ENCODE measurements at places on chromosomes 4 and X.

DNA sequence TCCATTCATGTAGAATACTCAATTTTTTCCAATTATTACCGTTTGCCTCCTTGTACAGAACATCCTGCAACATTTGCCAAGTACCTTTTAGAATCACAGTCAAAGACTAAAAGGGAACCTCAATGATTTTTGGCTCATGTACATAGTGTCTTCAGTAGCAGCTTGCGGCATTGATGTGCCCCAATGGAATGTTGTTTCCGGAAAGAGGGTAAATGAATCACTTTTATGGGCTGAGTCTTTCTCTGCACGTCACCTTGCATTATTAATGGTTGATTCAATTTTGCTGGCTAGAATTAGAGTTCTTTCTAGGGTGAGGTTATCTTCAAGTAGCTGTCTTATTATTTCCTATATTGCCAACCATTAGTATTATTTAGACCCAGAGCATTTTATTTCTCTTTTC, 116.9 kb upstream of the GABRA2 start:
- no peak for DNase-seq

- no peak for DNase-seq
These were observed at the start of gene PRKG2 for GRCh38 chr4:81214881-81215868. Gene PRKG2, minus strand, starts transcription at chr4:81215222. Its CDS starts 10,175 bp downstream, at chr4:81205047.

DNA sequence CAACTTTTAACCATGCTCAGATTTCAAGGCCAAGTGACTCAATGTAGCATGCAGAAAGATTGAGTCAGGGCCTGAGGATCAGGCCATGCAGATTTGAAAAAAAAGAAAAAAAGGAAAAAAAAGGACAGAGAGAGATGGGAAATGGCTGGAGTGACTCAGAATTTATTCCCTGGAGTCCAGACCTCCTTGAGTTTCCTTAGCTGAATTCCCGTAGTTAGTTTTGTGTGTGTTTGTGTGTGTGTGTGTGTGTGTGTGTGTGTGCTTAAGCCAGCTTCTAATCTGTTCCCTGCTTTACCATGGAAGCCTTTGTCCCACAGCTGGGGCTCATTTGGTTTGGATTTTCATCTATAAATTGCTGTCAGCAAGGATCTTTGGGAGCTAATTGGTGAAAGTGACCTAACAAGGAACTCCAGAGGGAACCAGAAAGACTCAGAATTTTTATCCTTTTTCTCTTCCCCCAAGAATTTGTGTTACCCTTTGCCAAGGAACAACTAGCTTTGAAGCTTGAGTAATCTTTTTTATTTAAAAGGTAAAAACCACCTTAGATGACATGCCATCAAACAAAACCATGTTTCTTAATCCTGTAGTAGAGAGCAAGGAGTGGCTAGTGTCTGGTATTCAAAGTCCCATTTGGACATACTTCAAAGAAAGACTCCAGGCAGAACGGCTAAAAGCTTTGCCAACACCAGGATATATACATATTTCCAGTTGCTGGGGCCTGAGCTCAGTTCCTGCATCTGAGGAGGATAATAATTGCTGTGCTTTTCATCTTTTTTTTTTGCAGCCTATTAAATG, 109.0 kb upstream of the DDIT4L start:
- no peak for DNase-seq

DNA sequence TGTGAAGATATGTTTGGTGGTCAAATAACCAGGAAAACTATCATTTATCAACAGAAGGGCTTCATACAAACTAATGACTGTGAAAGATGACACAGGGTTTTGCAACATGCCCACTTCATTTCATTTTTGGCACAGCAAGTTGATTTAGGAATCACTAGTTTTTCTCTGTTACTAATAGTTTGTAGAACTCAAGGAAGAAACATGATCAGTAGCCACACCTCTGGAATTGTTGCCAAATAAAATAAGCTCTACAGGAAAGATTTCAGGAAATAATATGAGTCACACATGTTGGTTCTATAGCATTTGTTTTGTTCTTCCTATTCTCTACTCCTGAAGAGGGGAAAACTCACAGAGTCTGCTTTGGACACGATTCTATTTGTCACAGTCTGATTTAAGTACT, 255.4 kb downstream of the TLL1 start:
- DNase-seq = no peak

DNA sequence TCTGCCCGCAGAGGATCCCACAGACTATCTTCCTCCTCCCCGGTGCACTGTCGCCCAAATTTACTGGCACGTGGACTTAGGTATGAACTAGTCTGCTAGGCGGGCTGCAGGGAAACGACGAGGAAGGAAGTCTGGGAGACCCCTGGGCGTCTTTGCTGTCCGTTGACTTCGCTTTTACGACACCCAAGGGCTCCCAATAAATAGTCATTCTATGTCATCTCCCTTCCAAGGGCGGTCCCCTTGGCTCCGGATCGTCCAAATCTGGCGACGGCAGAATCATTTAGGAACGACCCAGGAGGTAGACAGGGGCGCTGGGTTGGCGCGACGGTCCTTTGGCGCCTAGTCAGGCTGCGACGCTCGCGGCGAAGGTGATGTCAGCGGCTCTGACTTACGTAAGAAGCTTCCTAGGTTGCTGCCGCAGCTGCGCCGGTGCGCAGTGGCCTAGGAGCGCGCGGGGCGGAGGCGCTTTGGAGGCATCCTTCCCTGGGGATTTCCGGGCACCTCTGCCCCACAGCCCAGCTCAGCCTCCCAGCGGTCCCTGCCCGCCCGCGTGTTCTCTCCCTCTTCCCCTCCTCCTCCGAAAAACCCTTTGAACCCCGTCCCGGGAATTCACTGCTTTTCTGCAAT, 2.2 kb downstream of the NHS start:
- no peak for DNase-seq

- DNase-seq = no peak
These were observed 90.2 kb upstream of the DCLK2 start for GRCh38 chr4:149988087-149988410.

DNA sequence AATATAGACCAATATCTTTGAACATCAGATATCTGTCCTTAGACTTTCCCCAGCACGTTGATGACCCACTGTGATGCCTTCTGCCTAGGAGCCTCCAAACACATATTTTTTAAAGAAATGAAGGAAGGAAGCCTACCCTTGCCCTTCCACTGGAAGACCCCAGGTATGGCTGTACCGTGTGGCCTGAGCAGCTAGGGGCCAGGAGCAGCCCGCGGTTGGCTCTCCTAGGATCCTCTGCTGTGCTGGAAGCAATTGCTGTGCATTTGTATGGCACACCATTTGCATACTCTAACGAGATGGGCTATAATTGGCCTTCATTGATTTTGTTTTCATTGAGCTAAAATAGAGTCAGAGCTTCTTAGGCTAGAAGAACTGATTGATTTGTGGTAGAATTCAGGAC, 128.8 kb downstream of the GPAT3 start:
- no peak for DNase-seq

DNA sequence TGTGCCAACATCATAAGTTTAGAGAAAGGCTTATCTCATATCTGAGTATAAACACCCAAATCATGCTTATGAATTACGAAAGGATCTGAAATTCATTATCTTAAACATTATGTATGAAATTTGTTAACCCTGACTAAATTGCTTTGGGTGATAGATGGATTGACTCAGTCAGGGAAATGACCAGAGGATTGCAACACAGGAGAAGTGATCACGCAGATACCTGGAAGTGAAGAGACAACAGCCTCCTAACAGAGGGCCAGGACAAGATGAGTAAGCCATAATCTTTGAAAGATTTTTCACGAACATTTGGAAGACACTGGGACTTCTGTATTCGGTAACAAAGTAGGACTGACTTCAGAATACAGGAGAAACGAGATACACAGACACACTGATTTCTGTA, 363.4 kb downstream of the DMD start:
- DNase-seq = no peak

GRCh38 chr4:99506781-99507180, 4.0 kb upstream of the C4orf17 start:
- no peak for DNase-seq

DNA sequence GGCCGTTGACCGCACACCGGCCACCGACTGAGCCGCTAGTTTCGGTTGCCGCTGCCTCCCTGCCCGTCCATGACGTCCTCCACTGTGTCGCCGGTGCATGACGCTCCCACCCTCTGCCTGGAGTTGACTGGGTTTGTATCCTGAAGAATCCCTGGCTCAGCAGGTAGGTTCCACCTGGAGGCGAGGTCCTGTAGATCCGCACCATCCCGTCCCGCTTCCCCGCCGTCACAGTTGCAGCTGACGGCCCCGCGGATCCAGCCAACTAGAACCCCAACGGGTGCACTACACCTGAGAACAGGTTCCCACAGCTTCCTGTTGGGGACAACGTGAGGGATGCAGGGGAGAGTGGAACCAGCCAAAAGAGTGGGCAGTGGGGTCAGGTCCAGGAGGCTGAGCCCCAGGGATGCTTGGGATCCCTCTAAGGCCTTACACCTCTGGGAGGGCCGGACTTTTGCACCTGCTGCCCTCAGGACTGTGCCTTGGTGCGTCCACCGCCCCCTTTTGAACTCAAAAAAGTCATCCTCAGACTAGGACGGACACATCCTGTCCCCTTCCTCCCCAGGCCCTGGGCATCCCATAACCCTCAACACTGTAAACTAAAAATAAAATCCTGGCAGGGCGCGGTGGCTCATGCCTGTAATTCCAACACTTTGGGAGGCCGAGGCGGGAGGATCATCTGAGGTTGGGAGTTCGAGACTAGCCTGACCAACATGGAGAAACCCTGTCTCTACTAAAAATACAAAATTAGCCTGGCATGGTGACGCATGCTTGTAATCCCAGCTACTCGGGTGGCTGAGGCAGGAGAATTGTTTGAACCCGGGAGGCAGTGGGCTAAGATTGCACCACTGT, 1.1 kb upstream of the SLBP start:
- no peak for DNase-seq

- no peak for DNase-seq
These were observed 255.8 kb downstream of the COL25A1 start for GRCh38 chr4:109046471-109047201.

- DNase-seq = no peak
These were observed 57.8 kb downstream of the DCLK2 start for GRCh38 chr4:150136036-150136435.

DNA sequence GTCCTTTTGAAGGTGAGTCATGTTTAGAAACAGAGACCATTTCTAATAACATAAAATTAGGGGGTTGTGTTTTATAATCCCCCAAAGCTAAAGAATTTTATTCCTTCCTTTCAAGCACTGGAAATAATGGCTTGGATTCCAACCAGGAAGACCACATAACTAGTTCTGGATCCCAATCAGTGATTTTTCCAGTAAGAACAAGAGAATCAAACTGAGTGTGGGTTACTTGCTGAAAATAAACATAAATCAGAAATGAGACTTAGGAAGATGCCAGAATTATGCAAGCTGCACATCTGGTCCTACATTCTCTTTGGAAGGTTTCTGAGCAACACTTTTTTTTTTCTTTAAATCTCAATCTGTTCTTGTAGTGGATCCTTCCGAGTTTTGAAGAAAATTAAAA, 76.3 kb downstream of the SOWAHB start:
- DNase-seq = no peak

DNA sequence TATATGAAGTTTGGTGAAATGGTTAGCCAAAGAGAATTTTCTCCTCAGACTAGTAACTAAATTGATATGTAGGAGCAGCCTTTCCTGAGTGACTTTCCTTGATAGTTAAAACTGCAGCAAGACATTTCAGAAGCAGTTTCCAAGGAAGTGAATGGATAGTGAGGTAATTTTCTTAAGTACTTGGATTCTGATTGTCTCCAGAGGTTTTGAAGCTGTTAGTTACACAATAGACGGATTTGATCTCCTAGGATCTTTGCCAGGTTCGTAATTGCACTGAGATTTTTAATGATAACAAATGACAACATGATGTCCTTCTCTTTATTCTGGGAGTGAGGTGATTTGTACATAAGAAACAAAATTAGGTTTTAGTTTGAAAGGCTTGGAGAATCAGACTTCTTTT, 29.2 kb downstream of the PRRG1 start:
- DNase-seq = no peak

DNA sequence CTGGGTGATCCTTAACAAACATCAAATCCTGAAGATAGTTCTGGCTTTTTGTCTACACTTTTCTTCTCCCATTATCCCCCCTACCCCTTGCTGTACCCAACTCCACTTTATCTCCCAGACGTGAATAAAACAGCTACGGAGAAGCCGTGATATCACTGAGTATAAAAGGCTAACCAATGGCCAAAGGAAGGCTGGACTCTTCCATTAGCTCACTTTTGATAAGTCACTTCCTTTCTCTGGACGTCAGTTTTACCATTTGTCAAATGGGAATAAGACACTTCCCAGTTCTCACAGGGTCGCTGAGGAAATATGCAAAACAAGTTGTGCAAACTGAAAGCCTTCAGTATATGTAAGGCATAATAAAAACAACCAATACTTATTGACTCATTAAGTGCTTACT, 38.6 kb upstream of the EDA2R start:
- DNase-seq = no peak

Measured in CMK (cell line).